ENCODE measurements at places on chromosomes 12 and 14.

- no peak for DNase-seq
Measured at GRCh38 chr12:11894890-11895289, 175.8 kb upstream of the BCL2L14 start.

- no peak for DNase-seq
Measured at GRCh38 chr14:94636744-94637412, 24.7 kb downstream of the SERPINA3 start.

DNA sequence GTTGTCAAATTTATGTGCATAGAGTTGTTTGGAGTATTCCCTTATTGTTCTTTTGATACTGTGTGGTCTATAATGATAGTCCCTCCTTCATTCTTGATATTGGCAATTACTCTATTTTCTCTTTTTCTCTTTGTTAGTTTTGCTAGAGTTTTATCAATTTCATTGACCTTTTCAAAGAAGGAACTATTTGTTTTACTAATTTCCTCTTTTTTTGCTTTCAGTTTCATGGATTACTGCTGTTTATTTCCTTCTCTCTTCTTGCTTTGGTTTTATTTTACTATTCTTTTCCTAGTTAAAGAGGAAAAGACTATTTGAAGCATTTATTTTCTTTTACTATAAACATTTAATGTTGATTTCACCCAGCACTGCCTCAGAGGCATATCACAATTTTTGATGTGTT lies 250.9 kb upstream of the PELI2 start:
- no peak for DNase-seq

- no peak for DNase-seq
Measured at GRCh38 chr14:69042787-69043444, 63.8 kb upstream of the ACTN1 start.

GRCh38 chr12:59484575-59484974 lies 111.3 kb upstream of the SLC16A7 start:
- no peak for DNase-seq

- DNase-seq, result no peak
Measured at GRCh38 chr12:5494343-5494742, 62.4 kb downstream of the NTF3 start.

All from stimulated activated CD4-positive, alpha-beta T cell treated with anti-CD3 and anti-CD28 coated beads, Interleukin-12 subunit alpha, Interleukin-12 subunit beta, amount 100 ng/mL, for 24 hours (primary cell).